ENCODE measurements at places on chromosomes 2 and 18. TPM values are rescaled to one million over a fixed set of nuclear protein-coding genes. Genes with fewer than 3 reads are reported as not detected.

XIRP2 gene
- not detected for total RNA-seq

- no peak for DNase-seq
Observed at GRCh38 chr18:65435534-65435933, 315.3 kb upstream of the CDH7 start.

DNA sequence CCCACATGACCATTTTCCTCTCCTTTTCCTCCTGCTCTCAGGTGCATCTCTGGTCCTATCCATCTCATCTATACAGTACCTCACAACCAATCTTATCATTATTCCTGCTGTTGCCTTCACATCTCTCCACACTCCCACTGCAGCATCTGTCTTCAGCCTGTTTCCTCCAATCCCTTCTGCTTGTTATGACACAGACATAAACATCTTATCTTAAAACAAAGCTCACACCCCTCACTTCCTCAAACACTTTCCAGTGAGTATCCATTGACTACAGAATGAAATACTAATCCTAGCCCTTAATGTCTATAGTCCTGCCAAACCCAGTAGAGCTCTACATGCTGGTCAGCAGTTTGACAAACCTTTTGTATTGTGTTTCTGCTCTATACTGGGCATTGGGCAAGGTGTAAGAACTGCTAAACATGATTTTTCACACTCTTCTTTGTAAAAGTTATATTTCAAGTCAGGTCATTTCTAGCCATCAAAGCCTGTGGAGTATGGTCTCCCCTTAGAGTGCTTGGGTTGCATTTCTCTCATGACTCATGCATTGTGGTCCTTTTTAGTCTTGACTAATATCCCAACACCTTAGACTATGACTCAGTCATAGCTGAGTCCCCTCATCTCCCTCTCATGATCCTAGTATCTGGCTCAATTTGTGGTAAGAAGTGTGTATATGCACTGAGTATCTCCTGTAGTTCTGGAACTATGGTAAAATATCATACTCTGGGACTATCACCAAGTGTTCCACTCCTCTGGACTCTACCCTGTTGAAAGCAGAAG lies 187.0 kb downstream of the CYRIA start:
- no peak for DNase-seq

GKN1 gene
- total RNA-seq = not detected

DNA sequence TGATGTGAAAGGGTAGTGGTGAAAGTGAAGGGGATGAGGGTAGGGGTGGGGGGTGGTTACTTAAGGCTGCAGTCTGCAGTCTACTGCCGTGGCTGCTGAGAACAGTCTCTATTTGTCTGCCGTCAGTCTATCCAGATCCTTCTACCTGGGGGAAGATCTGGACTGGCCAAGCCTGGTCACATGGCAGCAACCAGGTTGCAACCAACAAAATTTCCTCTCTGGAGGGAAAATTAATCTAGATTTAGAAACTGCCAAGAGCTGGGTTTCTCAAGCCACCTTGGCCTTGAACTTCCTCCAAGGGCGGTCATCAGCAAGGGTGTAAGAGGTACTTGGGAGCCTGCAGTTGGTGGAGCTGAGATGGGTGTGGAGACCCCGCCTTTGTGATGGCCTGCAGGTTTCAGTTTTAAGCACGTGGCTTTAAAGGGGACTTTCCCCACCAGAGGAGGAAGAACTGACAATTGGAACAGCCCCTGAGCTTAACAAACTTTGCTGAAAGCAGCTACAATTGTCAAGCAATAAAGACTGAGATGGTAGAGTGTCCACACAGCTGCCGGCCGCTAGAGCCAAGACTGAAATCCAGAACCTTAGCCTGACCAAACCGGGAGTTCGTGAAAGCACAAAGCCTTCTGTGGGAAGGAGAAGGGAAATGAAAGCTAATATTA lies 31.4 kb upstream of the KCMF1 start:
- DNase-seq = no peak

- no peak for DNase-seq
Observed at GRCh38 chr2:43424262-43425207, 171.3 kb downstream of the THADA start.

DNA sequence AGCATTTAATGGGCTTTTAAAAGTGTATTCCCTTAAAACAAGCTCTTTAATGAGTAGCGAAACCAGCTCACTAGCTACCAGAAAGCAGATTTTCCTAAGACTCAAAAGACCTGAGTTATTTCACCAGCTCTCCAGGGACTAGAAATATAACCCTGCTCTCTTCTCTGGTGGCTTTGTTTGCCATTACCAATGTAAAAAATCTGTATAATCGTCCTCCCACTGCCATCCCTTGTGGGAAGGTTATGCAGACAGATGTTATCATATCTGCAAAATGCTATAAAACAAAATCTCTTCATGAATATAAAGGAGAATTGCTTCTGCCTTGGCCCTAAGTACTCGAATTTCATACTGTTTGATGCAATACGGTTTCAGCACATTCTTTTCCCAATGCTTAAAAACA lies 335.2 kb downstream of the NUP35 start:
- no peak for DNase-seq

DNA sequence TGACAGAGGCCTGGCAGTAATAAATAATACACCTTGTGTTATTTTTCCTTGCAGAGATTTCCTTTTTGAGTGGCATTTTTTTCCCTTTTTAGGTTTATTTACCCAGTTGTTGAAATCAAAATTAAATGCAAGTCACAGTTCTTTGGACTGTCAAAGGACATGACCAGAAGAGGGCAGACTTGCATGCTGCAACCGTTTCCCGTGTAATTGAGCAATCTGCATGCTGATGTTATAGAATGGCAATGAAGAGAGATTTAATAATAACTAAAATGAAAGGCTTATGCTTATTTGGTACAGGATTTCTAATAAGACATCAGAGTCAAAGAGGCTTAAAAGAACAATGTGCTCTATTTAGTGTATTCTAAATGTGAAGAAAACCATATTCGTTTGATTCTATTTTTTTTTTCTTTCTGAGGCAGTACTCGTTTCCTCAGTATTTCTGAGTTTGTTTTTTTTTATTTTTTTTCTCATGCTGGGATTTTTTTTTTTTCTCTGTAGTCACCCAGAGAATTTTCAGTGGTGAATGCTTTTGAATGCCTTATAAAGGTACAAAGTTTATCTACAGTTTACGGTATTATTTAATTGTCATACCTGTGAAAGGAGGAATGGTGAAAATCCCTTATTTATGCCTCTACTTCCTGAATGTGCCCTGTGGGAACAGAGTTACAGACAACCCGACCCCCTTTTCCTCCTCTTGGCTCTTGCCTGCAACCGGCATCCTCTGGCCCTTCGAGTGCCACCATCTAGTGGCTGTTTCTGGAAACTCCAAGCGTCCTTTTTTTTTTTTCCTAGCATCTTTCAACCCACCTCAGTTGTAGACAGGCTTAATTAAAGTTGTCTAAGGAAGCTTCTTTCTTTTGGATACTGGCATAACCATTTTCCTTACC lies 368.5 kb downstream of the LRRTM1 start:
- peak; percentile 76 for DNase-seq

DNA sequence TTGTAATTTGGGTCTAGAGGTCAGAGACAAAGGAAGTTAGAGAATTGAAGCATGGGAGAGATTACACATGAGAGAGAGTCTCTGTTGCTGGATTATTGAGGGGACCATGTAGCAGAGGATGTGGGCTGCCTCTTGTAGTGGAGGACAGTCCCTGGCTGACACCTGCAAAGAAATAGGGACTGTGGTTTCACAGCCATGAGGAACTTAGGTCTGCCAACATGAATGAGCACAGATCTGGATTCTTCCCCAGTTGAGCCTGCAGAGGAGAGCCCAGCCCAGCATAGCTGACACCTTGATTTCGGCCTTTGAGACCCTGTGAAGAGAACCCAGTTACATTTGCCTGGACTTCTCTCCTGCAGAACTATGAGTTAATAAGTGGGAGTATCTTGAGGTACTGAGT lies 179.5 kb upstream of the TWIST2 start:
- no peak for DNase-seq

Data from G401 (cell line).